ENCODE measurements at places on chromosomes 13 and 19.

DNA sequence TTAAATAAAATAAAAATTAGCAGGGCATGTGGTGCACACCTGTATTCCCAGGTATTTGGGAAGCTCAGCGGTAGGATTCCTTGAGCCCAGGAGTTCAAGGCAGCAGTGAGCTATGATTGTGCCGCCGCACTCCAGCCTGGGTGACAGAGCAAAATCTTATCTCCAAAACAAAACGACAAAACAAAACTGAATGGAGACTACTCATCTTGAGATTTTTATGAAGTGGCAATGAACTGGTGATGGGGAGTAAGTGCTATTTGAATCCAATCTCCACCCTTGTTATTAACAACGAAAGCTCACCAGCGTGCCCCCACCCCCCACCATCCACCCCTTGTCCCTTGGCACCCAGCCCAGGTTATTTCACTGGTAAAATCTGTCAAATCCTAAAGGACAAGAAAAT, 45.2 kb upstream of the URI1 start:
- no peak for DNase-seq

- DNase-seq = no peak
Measured at GRCh38 chr13:98998831-98999638, 21.2 kb upstream of the DOCK9 start.

DNA sequence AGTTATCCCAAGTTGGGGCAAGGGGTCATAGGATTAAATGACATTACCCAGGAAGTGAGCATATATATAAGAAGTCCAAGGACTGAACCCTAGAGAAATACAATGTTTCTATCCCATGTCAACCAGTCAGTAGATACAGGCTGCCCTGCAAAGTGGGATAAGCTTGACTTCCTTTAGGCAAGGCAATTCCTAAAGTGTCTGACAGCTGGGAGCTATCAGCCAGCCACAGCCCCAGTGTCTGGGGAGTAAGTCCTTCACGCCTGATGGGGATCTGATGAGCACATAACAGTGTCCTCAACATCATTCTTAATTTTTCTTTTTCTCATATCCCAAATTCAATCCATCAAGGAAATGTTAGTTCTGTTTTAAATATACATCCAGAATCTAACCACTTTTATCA, 54.1 kb downstream of the DNAJC15 start:
- DNase-seq = no peak

DNA sequence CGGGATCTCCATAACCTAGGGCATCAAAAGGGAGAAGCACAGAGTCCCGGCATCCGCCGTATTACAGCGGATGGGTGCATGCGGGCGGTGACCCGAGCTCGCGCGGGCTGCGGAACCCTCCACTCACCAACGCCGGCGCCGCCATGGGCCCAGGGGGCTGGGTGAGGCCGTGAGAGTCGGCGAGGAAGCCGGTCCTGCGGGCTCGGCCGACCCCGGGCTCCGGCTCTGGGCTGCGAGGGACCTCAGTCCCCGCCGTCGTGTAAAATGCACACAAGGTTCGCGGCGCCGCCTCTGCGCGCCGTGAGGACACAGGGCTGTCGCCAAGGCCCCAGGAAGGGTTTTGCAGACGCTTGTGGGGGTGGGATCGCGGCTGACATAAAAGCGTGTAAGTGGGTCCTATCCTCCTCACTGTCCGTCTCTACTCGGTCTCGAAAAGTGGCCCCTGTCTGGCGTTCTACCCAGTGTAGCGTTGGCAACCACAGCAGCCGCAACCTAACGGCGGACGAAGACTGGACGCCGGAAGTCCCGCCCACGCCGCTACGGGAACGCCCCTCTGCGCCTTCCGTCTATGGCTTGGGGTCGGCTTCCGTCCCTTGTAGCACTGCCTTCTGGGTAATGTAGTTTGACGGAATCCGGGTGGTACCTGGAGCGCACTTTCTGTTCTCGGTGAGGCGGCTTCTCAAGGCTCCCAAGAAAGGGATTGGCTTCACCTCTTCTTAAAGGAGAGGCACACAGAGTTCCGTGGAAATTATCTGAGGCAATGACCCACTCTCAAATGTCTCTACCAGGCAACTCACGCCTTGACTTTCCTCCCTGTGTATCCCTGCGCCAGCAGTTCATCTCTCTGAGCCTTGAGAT, at the start of gene ZNF599:
Gene ZNF599 (minus strand): TSS at position 519 of the 858 bp plus-strand sequence. CDS start 374 bp downstream, at position 145.
- peak; percentile 85 for DNase-seq

DNA sequence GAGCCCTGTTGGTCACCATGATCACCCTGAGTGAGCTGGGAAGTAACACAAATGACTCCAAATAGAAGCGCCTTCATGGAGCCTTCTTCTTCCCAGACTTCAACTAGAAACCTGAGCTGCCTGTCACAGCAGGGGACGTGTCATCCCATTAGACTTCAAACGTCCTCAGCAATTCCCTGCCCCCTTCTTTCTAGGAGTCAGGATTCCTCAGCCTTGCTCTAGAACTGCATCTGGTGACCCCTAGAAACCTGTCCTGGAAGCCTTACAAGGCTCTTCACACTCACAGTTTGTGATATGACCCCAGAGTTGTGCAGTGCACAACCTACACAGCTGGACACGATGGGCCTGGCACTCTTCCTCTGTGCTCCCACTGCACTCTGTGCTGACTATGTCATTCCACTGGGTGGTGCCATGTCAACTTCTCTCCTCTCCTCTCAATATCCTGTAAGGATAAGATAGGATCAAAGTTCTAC, 23.6 kb upstream of the TTYH1 start:
- DNase-seq = no peak

DNA sequence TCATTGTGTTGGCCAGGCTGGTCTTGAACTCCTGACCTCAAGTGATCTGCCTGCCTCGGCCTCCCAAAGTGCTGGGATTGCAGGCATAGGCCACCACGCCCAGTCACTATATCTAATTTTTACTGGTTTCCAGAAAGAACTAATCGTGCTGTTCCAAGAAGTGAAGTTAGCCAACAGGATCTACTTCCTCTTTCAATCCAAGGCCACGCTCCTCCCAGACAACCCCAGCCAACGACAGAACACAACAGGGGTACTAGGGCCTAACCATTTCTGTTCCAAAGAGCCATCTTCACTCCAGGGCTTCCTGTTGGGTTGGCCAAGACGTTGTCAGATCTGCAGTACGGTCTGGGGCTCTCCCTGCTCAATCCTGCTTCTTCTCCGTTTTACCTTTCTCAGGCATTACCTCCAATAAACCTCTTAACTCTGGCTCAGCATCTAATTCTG, 7.0 kb upstream of the LSM14A start:
- DNase-seq = no peak

DNA sequence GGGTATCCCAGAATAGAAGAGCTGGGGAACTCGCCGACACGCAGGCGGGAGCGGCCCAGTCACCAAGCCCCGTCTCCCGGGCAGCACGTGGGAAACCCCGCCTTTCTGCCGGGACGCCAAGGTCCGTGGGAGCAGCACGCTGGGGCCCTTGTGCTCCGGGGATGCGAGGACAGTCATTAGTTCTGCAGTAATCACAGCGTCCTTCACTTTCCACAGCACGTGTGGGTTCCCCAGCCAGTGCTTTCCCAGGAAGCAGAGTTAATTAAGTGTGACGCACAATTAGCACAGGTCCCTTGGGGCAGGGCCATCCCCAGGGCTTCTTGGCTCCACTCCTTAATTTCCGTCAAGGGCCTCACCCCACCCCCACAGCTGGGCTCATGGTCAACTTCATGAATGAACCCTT, 64.3 kb upstream of the C13orf46 start:
- no peak for DNase-seq

DNA sequence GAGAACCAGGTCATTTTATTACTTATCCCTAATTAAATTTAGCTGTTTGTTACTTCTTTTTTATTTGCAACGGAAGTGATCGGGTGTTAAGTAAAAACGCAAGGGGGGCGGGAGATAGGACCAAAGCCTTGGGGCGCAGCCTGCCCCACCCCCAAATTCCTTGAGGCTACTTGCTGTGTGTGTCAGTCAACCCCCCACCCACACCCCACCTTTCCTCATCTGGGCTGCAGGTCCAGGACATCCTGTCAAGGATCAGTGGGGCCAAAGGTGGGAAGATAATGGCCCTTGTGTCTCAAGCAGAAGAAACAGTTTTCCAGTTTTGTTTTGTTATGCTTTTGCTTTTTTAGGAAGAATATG, 1.2 kb upstream of the FOXO1 start:
- no peak for DNase-seq

DNA sequence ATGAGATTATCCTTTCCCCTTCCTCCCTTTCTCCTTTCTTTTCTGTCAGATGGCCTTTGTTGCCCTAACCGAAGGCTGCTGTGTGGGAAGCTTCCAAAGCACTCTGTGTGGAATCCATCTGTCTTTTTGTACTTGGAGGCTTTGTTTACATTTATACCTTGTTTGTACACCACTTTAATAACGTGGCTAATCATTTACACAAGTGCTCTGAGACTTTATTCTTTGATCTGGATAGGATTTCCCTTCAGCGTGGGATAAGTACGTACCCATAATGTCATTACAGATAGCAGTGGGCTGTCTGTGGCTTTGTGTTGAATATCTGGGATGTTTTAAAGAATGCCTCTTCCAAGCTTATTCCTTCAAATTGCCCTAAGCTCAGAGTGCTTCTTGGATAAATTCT, 684.7 kb upstream of the SLITRK5 start:
- no peak for DNase-seq

- no peak for DNase-seq
Measured at GRCh38 chr19:5153601-5154128, 184.8 kb downstream of the KDM4B start.

DNA sequence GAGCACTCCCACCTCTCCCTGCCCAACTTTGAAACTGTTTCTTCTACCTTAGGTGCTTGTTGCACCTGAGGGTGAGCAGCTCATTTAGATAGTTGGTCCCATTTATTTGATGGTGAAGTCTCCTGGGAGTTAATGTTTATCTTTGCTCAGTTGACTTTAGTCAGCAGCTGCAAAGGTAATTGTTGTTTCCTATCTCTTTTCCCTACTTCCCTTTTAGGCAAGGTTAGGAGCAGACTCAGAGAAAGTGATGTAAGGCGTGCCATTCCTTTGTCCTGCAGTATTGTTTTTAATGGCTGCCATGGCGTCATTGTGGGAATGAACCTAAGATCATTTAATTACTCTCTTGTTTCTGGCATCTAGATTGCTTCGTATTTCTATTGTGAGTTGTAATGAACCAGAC, 11.6 kb downstream of the AKAP11 start:
- DNase-seq = no peak

GRCh38 chr13:69524459-69525150, 583.0 kb upstream of the ATXN8OS start:
- DNase-seq = no peak

DNA sequence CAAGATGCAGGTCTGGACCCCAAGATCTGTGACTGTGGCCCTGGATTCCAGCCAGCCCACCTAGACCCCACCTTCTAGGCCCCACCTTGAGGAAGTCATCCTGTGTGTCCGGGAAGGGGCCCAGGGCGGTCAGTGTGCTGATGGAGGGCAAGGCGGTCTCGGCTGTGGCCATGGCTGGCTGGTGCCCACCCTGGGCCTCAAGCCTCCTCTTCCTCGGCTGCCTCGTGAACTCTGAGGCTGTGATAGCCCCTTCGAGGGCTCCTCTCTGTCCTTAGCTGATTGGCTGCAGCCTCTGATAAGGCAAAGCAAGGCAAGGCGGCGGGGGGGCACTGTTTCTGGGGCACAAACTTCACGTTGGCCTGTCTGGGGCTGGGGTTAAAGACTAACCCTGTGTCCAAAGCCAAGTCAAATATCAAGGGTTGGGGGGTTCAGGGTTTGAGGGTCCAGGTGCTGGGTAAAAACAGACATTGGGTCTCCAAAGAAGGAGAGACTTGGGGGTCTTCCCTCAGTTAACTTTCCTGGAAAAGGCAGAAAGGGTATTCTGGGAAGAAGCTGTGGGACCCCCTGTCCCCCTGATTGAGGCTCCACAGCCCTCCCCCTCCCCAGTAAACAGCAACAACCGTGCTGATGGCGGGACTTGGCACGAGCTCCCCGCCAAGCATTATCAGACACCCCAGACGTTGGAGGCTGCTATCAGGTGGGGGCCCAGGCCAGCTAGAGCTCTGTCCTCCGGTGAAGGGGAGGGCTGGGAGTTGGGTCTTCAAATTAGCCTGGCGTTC, at the start of gene KLF1:
Gene KLF1 (minus strand): TSS at position 233 of the 779 bp plus-strand sequence. CDS start 61 bp downstream, at position 172.
- DNase-seq = no peak

GRCh38 chr13:52711286-52711685, 28.3 kb downstream of the CNMD start:
- no peak for DNase-seq

DNA sequence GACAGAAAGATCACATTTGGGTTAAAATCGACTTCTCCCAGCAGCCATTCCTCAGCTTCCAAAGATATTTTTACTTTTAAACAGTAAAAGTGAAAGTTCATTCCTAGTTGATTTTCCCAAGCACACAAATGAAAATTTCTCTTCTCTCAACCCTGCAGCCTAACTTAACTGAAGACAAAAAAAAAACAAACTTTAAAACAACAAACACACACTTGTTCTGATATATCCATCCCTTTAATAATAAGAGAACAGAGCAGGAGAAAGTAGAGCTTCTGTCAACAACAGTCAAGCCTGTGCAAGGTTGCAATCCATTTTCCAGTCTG, 72.9 kb downstream of the STK24 start:
- no peak for DNase-seq

GRCh38 chr13:86085890-86086289, 286.7 kb upstream of the SLITRK6 start:
- no peak for DNase-seq

DNA sequence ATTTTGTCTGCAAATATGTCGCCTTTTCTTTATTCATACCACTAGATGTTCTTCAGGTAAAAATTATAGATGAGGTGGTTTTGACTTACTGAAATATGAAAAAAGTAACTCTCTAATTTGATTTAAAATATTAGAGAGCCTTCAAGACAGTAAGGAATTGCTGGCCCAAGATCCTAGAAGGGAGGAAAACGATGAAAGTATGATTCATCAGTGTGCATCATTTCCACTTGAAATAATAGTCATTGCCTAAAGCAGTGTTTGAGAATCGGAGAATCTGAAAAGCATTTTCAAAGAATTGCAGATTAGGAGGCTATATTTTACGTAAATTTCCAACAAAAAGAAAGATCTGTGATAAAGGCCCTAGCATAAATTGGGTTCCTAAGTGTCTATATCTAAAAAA, 1707.9 kb upstream of the PRR20A start:
- DNase-seq = no peak

GRCh38 chr19:17306285-17306714, 628 bp downstream of the MRPL34 start:
- DNase-seq = no peak
